GM12865 (cell line): ENCODE measurements at places on chromosomes 11 and 22.

GRCh38 chr11:102874852-102875251, at the start of gene MMP12:
Gene MMP12, minus strand, starts transcription at chr11:102874982. Its CDS starts 45 bp downstream, at chr11:102874937.
- DNase-seq: no peak

DNA sequence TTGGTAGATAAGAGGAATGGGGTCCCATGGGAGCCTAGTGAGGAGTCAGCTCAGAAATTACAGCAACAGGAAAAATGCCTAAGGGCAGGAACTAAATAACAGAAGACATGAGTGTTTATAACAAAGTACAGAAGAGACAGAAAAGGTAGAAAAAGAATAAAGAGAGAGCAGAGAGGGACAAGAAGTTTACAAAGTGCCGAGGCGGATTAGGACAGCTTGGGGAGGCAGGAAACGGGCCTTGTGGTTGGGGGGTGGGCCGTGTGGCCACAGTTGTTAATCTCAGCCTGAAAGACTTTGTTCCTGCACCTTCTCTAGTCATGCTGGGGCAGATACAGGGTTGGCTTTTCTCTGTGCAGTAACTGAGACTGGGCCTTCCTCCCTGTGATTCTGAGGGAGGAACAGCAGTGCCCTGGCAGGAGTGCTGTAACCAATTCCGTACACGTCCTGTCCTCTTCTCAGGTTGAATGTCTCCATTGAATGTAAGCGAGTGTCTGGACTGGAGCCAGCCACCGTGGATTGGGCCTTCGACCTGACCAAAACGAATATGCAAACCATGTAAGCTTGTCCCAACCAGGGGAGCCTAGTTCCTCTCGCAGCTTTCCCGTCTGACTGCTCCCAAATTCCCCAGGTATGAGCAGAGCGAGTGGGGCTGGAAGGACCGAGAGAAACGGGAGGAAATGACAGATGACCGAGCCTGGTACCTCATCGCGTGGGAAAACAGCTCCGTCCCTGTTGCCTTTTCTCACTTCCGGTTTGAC, 13.2 kb downstream of the NAA40 start:
- DNase-seq: peak; percentile 87

- no peak for DNase-seq
Measured at GRCh38 chr11:120183701-120184141, 27.1 kb upstream of the OAF start.

DNA sequence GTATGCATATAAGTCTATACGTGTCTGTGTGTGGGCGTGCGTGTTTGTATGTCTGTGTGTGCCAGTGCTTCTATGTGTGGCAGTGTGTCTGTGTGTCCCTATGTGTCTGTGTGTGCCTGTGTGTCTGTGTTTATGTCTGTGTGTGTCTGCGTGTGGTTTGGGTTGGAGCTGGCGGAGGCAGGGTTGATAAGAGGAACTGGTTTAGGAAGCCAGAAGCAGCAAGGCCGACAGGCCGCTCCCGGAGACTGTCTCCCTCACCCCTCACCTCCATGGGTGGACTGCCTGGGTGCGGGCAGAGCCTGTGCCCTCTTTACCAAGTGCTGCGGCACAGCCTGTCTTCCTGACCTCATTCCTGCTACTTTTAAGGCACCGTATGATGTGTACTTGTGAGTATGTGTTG, 327.1 kb upstream of the B3GAT1 start:
- DNase-seq: no peak

DNA sequence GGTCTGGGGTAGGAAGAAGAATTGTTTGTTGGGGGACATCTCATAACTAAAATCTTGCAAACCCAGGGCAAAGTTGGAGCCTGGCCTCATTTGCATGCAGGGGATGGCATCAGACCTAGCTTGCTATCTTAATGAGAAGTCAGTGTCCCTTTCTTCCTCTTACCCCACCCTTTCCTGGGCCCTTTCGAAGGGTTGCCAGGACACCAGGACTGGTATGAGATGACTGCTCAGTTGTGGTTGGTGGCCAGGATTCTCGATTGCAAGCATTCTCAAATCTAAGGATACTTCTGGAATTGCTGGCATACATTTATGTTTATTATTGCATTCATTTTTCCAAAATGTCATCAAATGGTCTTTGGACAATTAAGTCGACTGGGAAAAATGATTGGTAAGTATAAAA, 131.0 kb downstream of the SLC1A2 start:
- DNase-seq: no peak

- DNase-seq: no peak
Measured at GRCh38 chr11:75380716-75381420, 18.4 kb upstream of the RPS3 start.

DNA sequence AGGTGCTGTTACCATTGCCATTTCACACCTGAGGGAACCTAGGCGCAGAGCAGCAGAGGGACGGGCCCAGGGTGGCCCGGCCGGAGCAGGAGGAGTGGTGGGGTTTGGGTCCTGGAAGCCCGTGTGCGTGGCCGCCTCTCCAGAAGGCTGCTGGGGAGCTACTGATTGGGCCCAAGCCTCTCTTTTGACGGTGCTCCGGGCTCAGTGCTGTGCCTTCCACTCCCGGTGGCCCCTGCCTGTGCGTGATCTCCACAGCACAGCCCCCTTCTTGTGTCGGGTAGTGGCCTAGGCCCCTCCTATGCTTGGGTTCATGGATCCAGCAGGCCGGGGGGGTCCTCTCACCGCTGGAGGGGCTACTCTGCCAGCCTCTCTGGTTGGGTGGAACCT, 41.0 kb downstream of the SMIM38 start:
- DNase-seq: no peak

DNA sequence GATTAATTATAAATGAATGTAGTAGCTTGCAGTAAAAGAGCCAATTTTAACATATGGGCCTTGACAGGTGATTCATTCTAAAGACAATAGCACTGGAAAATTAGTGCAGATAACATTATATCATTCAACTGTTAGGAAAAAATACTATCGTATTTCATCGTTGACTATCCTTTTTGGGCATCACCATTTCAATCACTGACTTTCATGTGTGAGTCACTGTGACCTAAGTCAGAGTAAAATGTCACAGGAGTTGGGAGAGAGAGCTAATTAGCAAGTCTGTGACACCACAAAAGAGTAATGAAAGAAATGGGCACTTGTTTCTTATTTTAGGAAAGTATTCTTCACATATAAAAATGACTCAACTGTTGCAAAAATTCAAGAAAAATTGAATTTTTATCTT, 253.8 kb upstream of the CNTN5 start:
- no peak for DNase-seq

- DNase-seq: peak; percentile 78
Measured at GRCh38 chr11:32829680-32830412, at the start of gene PRRG4. Gene PRRG4, plus strand, starts transcription at chr11:32829927. Its CDS starts 603 bp downstream, at chr11:32830530.

DNA sequence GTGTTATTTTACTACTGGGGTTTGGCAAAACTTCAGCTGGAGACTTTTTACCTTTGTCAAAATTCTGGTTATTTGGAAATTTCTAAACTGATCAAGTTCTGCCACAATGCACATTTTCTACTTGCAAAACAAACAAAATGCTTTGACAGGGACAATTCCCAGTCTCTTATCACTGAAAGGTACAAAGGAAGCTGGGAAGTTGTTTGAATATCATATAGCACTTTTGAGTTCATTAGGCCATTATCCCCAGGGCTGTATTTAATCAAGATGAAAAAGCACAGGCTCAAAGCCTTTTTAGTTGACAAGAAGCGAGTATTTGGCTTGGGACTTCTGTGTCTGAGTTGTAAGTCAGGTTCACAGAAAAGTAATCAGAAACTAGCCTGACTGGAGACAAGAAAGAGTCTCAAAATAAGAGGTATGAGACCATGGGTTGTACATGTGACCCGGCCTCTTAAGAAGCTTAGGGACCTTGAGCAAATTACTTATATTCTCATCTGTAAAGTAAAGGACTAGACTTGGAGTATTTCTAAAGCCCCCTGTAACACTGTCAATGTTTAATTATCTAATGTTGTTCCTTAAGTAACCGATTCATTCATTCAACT, 2.9 kb upstream of the HORMAD2 start:
- no peak for DNase-seq

DNA sequence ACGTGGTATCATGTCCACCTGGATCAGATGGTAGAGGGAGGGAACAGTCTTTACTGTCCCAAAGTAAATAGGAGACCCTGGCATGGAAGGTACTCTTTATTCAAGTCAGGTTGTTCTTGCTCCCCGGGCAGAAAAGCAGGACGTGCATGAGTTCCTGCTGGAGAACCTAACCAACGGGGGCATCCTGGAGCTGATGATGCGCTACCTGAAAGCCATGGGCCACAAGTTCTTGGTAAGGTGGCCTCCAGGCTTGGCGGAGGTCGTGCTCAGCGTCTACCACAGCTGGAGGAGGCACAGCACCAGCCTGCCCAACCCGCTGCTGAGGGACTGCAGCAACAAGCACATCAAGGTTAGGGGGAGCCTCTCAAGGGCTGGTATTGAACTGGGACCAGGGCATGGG, 48.7 kb downstream of the CABIN1 start:
- DNase-seq: no peak

DNA sequence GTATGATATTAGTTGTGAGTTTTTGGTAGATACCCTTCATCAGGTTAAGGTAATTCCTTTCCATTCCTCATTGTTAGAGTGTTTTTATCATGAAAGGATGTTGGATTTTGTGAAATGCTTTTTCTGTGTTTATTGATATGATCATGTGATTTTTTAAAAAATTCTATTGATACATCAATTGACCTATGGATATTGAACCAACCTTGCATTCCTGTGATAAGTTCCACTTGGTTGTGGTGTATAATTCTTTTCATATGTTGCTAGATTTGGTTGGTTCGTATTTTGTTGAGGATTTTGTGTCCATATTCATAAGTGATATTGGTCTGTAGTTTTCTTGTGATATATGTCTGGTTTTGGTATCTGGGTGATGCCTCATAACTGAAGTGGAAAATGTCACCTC, 6.7 kb downstream of the ANKRD13D start:
- DNase-seq: no peak
